T-helper 1 cell (primary cell): ENCODE measurements at places on chromosomes 12 and 14.

DNA sequence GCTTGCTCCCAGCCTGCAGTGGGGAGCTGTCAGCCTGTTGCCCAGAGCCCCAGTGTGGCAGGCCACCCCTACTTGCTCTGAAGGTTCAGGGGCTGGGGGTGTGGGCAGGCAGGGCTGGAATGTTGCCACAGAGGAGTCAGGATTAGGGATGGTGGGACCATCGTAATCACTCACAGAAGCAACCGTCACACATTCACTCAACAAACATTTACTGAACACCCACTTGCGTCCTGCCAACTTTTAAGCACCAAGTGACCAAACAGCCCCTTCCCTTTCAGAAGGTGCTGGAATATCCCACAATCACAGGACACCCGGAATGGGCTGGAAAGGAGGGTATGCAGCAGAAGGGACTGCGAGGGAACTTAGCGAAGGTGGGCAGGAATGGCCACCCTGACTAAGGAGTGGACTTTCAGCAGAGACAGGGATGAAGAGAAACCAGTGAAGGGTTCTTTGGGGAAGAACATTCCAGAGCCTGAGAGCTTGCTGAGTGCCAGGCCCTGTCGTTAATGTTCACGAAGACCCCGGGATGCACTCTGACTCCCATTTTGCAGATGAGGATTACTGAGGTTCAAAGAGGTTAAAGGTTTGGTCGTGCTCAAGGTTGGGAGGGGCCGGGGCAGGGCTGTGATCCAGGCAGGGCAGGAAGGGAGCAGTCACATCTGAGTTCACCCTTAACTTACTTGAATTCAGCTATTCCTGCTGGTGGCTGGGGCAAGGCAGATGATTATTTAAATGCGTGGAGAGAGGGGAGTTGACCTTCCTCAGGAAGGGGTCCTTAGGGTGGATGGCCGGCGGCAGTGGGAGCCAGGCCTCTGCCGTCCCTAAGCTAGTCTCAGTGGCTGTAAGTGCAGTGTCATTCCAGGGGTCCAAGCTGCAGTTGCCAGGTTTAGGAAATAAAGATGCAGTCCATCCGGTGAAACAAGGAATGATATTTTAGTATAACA is 2.3 kb upstream of the ZBTB42 start:
- no peak for DNase-seq

GRCh38 chr12:43675048-43675904 is 83.3 kb downstream of the PUS7L start:
- no peak for DNase-seq

DNA sequence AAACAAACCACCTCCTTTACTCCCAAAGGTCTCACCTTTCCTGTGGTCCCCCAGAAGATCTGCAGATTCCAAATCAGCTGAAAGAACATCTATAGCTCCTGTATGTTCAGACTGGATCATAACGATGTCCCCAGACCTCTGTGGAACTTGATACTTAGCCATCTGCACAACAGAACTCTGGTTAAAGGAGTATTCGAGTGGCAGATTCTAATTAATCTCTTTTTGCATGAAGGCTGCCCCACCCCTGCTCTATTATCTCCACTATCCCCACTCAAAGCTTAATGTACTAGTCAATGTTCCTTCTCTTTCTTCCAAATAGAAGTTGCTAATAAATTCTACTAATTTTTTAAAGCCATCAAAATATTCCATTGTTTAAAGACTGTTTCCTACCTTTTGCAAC is 22.8 kb downstream of the GSTZ1 start:
- DNase-seq = no peak

- DNase-seq = no peak
Measured at GRCh38 chr12:2811801-2812200, 667 bp upstream of the ITFG2 start.

- DNase-seq = no peak
Measured at GRCh38 chr12:117363056-117363662, 1.7 kb upstream of the NOS1 start.

DNA sequence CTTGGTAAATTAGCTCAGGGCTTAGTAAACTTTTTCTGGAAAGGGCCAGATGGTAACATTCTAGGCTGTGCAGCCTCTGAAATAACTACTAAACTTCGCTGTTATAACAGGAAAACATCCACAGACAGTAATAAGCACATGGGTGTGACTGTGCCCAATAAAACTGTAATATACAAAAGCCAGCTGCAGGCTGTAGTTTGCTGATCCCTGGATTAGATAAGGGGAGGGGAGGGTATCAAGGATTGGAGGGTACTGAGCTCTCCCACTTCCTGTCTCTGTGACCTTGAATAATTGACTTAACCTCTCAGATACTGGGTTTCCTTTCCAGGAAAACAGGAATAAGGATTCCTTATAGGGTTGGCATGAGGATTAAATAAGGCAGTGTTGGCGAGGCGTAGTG is 81.2 kb downstream of the CCDC60 start:
- no peak for DNase-seq

DNA sequence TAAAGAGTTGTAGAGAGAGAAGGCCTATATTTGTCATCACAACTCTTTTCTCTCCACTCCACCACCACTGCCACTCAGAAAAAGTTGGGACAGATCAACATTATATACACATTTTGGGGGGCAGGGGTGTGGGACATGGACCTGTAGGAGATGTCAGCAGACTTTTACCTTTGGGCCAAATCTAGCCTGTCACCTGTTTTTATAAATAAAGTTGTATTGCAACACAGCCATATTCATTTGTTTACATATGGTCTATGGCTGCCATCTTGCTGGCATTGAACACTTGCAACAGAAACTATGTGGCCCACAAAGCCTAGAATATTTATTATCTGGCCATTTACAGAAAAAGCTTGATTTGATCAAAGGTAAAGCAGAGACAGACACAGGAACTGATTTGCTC is 250.7 kb downstream of the BTG1 start:
- no peak for DNase-seq

DNA sequence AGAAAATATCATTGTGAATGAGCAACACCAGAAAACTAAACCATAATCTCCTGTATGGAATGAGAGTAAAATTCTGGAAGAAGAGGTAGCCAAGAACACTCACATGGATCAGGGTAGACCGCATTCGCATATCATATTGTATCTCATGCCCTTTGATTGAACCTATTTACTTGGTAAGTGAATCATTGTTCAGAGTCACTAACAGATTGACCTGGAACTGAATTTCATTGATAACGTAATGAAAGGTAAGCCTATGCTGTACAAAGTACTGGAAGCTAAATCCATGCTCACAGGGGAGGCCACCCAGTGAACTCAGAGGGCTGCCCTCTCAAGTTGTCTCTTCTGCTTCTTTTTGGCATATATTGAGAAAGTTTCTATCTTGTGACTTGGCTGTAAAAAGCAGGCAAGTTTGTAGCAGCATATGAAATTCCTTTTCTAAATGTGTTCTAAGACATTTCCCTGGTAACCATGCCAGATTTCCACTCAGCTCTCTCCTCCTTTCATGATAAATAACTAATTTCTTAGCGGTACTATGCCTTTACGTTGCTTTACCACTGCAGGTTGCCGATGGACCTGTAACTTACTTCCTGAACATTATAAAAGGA is 91.4 kb downstream of the PLCZ1 start:
- no peak for DNase-seq

DNA sequence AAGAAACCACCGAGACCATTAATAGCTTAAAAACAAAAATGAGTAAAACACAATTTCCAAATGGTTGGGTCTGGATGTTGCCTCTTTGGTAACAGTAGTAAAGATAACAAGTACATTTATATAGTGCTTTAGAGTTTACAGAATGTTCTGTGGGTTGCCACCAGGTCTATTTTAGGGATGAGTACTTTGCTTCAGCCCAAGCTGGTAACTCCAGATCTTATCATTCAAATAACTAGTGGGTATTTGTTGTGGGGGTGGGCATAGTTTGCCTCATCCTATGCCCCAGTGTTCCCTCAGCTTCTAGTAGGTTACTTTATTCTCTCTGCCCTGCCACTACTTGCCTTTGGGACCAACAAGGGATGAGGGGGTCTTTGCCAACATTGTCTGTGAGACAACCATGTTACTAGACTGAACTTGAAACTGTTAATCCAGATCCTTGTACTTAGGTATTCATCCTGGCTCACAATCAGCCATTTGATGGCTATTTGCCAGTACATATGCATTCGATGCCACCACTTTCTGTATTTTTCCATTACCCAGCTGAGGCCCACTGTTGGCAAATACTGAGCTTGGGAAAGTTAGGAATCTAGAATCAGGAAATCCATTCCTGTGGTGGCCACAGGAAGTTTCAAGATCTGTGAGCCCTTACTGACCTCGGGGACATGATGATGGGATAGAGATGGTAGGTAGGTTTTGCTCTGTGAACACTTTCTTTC is 17.6 kb upstream of the AKAP6 start:
- DNase-seq = no peak
